ENCODE measurements at places on chromosomes 2 and 18. TPM values are rescaled to one million over a fixed set of nuclear protein-coding genes. Genes with fewer than 3 reads are reported as not detected.
A peak's percentile ranks its signal among the peaks of the same experiment; 100 is the strongest.

DNA sequence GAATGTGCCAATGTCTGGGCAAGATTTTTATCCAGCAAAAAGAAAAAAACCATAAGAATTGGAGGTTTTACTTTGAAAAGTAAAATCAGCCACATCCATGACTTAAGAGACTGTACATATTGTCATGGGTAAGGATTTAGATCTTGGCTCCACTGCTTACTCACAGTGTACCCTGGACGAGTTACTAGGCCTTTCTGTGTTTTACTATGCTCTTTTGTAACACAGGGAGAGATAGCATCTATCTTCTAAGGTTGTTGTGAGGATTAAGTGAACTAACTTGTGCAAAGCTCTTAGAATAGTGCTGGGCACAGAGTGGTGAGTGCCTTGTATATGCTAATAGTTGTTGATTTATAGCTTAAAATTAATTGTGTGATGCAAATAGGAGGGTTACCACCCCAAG is 255.9 kb downstream of the NEDD4L start:
- no peak for DNase-seq

- no peak for DNase-seq
Observed at GRCh38 chr2:224919472-224920110, 122.7 kb downstream of the DOCK10 start.

GRCh38 chr2:72603481-72603880 is 222.4 kb downstream of the EXOC6B start:
- DNase-seq: no peak

DNA sequence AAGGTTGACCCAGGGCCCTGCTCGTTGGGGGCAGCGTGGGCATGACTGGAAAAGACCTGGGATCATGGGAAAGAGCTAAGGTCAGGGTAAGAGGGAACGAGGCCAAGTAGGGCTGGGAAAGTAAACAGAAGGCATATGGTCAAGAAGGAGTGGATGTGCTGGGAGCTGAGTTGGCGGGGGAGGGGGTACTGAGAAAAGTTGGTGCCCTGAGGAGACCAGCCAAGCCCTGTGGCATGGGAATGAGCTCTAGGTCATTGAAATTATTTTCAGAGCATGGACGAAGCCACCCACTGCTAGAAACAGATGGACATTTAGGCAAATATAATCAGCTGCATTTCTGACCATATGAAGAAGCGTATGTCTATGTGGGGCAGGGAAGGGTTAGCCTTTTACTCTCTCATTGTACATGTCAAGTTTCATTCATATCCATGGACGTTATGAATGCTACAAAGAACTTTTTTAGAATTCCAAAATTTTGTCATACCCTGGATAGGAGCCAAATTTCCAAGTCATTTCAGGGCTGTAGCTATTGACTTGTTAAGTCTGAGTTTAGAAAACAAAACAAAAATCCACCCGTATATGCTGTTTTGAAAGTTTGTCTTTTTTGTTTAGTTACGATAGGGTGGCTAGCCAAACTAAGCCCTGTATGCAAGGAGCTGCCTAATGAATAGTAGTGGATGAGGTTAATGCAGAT is 19.1 kb downstream of the MAPRE2 start:
- DNase-seq: no peak

DNA sequence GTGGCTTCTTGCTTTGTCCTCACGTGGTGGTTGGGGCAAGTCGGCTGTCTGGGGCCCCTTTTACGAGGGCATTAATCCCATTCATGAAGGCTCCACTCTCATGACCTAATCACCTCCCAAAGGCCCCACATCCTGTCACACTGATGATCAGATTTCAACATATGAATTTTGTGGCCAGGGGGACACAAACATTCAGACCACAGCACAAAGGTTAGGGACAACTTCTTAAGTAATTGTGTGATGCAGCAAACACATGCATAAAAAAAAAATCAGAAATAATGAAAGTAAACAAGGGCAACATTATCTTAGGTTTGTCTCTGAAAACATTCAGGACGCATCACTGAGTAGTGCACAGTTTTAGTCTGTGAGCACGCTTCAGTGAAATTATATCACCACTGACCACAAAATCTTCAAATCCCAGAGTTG is 54.2 kb upstream of the FRZB start:
- no peak for DNase-seq

DNA sequence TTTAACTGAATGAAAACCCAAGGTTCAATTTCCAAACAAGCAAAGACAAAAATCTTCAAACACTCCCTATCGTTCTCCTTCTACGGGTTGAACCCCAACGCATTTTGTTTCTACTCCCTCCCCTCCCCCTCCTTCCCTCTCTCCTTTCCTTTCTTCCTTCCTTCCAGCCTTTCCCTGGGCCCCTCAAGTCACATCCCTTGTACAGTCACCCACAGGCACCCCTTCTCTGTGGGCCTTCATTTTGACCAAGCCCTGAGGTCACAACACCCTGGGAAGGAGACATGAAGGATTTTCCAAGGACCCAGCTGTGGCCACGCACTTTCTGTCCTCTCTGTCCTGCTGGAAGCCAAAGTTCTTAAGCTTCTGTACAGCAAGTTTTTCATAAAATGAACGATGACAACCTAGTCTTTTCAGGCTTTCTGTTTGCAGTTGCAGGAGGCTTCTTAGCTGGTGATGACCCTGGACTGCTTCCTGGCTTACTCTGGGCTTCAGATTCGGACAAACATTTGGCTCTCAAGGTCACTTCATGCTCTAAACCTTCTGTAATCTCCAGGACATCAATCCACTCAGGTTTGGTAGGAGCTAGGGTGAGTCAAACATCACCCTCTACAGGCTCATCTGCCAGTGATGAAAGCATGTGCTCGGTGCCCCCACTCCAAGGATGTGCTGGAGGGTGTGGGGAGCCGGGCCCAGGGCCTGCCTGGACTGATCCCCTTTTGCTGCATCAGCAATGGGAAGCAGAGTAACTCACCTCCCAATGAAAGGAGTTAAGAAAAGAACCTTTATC is 25.5 kb downstream of the TMEM247 start:
- no peak for DNase-seq

- no peak for DNase-seq
Observed at GRCh38 chr18:76490670-76491472, 4.2 kb downstream of the ZNF516 start.

DNA sequence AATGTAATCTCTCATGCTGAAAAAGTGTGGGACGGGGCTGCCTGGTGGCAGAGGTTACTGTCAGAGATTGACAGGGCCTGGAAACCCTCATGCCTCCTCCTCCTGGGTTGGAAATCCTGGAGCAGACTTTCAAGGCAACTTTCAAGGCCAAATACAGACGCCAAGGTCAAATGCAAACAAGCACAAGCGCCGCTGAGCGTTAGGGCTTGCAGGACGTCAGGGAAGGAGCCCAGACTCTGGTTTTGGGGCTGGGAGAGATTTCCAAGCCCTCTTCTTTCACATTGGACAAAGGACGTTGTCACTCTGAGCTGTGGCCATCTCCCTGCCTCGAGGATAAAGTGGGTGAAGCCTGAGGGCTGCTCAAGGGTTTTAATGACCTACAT is 120.1 kb downstream of the TWIST2 start:
- DNase-seq: no peak

DNA sequence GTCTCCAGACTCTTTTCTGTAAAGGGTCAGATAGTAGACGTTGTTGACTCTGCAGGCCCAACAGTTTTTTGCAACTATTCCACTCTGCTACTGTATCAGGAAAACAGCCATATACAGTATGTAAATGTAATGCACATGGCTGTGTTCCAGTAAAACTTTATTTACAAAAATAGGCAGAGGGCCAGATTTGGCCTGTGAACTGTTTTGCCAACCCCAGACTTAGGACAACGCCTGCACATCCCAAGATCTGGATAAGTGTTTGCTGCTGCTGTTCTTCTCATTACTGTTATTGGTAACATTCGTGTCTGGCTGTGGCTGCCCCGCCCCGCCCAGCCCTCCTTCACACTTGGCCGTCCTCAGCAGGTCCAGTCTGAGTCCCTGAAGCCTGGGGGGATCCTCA is 94.6 kb upstream of the MCFD2 start:
- no peak for DNase-seq

- DNase-seq: no peak
Observed at GRCh38 chr2:65604246-65604645, 171.8 kb upstream of the SPRED2 start.

GRCh38 chr18:52907543-52908308 is 567.7 kb downstream of the DCC start:
- no peak for DNase-seq

- no peak for DNase-seq
Observed at GRCh38 chr2:147698166-147698565, 146.7 kb upstream of the ACVR2A start.

DNA sequence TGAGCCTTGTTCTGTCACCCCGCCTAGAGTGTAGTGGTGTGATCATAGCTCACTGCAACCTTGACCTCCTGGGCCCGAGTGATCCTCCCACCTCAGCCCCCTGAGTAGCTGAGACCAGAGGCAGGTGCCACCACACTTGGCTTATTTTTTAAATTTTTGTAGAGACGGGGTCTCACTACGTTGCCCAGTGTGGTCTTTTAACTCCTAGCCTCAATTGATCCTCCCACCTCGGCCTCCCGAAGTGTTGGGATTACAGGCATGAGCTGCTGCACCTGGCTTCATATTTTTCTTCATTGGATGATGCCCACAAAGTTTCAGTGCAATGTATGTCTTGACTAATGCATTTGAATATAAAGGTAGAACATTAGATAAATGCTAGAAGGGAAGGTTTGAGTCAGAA is 120.8 kb downstream of the FMNL2 start:
- no peak for DNase-seq

- DNase-seq: no peak
Observed at GRCh38 chr2:182110347-182110746, 124.7 kb downstream of the PPP1R1C start.

DNA sequence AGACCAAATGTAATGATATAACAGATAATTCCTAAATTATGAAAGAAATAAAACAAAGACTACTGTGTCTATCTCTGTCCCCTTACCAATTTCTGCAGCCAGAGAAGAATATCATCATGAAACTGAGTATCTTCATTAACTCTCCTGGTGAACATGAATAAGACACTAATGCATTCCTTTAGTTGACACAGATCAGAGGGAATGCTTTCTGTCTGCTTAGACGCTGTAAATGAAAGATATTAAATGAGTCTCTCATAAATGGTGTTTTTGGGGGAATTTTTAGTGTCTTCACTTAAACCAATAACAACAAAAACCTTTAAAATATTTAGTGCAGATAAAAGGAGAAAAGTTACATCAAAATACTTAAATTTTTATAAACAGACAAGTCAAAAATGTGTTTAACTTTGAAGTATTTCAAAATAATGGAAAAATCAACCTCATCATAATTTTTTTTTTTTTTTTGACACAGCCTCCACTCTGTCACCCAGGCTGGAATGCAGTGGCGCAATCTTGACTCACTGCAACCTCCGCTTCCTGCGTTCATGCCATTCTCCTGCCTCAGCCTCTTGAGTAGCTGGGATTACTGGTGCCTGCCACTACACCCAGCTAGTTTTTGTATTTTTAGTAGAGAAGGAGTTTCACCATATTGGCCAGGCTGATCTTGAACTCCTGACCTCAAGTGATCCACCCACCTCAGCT is 16.0 kb downstream of the EPG5 start:
- DNase-seq: no peak

- DNase-seq: no peak
Observed at GRCh38 chr2:187451510-187451909, 3.5 kb upstream of the CALCRL start.

- no peak for DNase-seq
Observed at GRCh38 chr2:178263159-178263860, 69.0 kb downstream of the OSBPL6 start.

DNA sequence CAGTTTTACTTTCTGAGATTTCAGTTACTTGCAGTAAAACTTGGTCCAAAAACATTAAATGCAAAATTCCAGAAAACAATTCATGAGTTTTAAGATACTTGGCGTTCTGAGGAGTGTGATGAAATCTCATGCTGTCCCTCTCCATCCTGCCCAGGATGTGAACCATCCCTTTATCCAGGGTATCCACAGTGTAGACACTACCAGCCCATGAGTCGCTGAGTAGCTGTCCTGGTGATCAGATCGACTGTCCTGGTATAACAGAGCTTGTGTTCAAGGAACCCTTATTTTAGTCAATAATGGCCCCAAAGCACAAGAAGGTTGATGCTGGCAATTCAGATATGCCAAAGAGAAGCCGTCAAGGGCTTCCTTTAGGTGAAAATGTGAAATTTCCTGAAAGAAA is 3.2 kb downstream of the SP100 start:
- no peak for DNase-seq

- DNase-seq: peak; percentile 86
Observed at GRCh38 chr2:170530284-170530745, 184.8 kb upstream of the SP5 start.

- no peak for DNase-seq
Observed at GRCh38 chr2:113079131-113079530, 11.4 kb downstream of the IL1F10 start.

DNA sequence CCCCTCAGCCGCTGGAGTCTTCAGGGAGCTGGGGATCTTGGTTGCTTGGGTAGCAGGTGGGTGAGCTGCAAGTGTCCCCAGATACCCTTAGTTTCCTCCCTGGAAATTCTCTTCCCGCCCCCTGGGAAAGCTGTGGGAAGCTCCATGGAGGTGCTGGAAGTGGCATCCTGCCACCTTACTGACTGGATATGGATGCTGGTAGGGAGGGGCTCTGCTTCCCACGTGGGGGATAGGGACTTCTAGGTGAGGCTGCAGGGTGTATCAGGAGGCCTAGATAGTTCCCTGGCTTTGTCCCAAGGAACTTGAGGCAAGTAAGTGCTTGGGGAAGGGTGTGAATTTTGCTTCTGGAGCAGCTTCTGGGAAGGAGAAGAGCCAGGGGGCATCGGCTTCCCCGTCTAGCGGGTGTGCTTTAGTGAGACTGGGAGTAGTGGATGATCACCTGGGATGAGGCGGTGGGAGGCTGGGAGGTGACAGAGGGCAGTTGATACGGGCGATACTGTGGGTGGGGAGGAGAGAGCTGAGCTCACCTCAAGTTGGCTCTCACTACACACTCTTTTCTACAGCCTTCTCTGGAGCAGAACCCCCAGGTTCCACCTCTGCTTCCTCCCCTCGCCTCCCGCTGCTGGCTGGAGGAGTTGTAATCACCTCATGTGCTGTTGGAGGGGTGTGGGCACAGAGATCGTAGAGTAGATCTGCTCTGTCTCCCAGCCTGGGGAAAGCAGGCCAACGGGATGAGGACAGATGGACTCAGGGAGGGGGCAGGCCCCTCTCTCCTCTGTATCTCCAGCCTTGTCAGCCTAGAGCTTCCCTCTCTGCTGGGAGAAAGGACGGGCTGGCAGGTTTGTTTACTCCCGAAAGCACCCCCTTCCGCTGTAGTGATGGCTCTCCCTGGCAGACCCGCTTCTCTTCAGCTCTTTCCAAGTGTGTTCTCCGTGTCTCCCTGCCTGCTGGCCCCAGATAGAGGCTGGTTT is 19.8 kb downstream of the TET3 start:
- DNase-seq: no peak

NAT8 gene
- total RNA-seq: not detected

LDLRAD4 gene
- 33.1 TPM for total RNA-seq

PAX8 gene
- total RNA-seq: 0.37 TPM

L3MBTL4 gene
- total RNA-seq: 6.6 TPM

CCDC141 gene
- 146 TPM for total RNA-seq

CNNM3 gene
- 7.9 TPM for total RNA-seq

CLASP1 gene
- 42.4 TPM for total RNA-seq

GBX2 gene
- total RNA-seq: not detected

TUBB8B gene
- not detected for total RNA-seq

PLGLB2 gene
- total RNA-seq: 1.2 TPM

ERFE gene
- 0.33 TPM for total RNA-seq

ZNF892 gene
- 3.2 TPM for total RNA-seq

TRIM43 gene
- not detected for total RNA-seq

FN1 gene
- total RNA-seq: 369 TPM

DTNA gene
- 114 TPM for total RNA-seq
